HS-27A (cell line): ENCODE measurements at places on chromosomes 11 and 22.

DNA sequence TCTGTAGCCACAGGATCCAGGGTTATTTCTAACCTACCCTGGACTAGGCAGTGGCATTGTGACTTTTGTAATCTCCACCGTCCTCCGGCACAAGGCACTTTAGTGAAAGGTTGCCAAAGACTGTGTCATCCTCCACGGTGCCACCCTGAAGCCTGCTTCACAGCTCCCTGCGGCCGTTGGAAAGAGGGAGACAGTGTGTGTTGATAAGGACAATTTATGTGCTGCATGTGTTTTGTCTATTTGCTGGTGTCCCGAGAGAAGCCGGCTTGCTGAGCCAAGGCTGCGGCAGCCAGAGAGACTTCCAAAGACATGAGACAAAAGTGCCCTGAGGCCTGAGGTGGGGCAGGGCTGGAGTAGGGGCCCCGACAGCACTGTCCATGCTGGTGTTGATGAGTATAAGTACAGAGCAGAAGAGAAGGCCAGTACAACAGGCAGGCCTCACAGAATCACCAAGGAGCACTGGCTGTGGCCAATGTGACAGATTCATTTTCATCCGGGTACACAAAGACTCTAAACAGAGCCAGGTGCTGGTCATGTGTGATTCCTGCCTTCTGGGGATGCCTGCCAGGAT lies 40.9 kb downstream of the GALNT18 start:
- no peak for DNase-seq

DNA sequence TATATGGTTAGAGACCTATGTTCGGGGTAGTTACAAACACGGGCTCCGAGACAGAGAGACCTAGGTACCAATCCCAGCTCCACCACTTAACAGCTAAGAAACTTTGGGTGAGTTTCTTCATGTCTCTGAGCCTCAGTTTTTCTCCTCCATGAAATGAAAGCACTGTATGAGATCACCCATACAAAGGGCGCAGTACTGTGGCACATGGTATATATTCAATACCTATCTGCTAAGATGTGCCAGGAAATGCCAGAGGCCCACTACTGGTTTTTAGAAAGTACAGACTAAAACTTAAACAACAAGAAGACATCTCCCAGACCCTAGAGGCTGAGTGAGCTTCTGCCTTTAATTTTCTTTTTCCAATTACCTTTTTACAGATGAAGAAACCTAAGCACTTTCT lies 69.5 kb downstream of the SLC1A2 start:
- DNase-seq, result no peak

GRCh38 chr11:124892146-124892545 lies 5.5 kb downstream of the ROBO4 start:
- DNase-seq, result no peak

GRCh38 chr11:67463186-67463585 lies 5.9 kb downstream of the TMEM134 start:
- no peak for DNase-seq

- DNase-seq, result peak; percentile 14
Observed at GRCh38 chr22:46377525-46378425, 42.3 kb downstream of the TRMU start.

- no peak for DNase-seq
Observed at GRCh38 chr11:44632466-44633123, 67.1 kb downstream of the CD82 start.

DNA sequence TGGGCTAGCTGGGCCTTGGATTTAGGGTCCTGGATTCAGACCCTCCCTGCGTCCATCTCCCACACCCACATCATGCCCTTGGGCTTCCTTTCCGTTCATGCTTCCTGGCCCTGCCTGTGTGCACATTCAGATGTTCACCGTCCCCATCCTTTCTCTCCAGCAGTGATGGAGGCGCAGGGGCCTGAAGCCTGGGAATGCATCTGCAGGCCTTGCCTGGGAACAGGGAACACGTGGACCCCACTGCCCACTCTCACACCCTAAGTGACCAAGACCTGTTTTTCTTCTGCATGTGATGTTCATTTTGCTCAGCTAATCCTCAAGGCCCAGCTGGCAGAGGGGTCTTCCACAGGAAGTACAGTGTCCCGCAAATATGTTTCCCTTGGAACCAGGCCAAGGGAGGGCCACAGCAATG lies 91.6 kb upstream of the PARVA start:
- no peak for DNase-seq

DNA sequence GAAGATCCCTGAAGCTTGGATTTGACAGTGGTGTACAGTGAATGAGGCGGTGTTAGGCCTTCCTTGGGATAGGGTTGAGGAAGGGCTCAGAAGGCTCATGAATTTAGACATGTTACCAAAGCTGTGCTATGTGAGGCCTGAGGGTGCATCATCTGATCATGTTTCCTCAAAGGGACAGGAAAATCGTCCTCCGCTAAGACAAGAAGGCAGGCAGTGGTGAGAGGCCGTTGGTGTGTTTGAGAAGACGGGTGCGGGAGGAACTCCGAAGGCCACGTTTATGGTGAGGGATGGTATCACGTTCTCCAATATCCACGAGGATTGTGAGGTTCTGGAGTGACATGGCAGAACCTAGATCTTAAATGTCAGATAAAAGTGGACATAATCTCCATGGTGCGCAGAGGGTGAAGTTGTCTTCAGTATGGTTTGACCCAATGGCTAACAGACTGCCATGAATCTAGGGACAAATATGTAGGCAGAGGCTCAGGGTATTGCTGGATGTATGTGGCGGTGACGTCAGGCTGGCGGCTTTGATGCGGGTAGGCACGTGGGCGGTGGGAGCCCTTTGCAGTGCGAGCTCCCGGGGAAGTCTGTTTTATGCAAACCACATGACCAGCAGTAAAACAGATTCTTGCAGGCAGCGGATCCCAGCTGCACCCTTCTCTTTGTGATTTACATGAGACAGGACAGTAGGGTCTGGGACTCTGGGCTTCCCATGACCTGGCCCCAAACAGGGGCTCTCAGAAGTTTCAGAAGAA lies 242.3 kb upstream of the B3GAT1 start:
- DNase-seq, result no peak

GRCh38 chr22:30235687-30236170 lies 10.8 kb downstream of the LIF start:
- peak; percentile 90 for DNase-seq

- DNase-seq, result no peak
Observed at GRCh38 chr11:16194566-16194965, 161.8 kb downstream of the SOX6 start.

DNA sequence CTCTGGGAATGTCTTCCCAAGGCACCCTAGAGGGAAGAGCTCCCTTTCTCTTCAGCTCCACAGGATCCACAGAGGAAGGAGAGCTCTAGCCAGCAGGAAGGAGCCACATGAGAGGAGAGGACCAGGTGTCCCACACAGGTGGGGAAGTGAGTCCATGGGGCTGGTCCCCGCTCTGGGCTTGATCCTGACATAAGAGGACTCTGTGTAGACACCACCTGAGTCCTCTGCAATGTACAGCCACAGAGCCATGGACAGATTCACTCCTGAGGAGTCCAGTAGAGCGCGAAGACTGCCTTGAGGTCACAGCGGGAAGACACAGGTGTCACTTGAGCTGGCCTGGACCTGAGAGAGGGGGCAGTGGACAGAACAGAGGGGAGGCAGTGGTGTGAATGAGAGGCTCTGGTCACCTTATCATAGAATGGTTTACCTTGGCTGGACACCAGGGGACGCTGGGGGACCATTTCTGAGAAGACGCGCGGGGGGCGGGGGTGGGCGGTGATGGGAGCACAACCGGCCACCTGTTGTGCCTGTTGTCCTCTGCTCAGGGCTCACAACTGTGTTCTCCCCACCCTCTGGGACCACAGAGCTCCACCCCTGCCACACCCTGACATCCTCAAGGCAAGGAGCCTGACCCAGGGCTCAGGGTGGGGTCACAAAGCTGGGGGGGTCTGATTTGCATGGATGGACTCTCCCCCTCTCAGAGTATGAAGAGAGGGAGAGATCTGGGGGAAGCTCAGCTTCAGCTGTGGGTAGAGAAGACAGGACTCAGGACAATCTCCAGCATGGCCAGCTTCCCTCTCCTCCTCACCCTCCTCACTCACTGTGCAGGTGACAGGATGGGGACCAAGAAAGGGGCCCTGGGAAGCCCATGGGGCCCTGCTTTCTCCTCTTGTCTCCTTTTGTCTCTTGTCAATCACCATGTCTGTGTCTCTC lies 128.2 kb downstream of the ZNF280B start:
- no peak for DNase-seq

- DNase-seq, result no peak
Observed at GRCh38 chr11:108854346-108854745, 189.5 kb downstream of the DDX10 start.

GRCh38 chr11:22430141-22430541 lies 92.0 kb downstream of the SLC17A6 start:
- no peak for DNase-seq

- DNase-seq, result no peak
Observed at GRCh38 chr22:32712644-32713355, 88.7 kb upstream of the TIMP3 start.

DNA sequence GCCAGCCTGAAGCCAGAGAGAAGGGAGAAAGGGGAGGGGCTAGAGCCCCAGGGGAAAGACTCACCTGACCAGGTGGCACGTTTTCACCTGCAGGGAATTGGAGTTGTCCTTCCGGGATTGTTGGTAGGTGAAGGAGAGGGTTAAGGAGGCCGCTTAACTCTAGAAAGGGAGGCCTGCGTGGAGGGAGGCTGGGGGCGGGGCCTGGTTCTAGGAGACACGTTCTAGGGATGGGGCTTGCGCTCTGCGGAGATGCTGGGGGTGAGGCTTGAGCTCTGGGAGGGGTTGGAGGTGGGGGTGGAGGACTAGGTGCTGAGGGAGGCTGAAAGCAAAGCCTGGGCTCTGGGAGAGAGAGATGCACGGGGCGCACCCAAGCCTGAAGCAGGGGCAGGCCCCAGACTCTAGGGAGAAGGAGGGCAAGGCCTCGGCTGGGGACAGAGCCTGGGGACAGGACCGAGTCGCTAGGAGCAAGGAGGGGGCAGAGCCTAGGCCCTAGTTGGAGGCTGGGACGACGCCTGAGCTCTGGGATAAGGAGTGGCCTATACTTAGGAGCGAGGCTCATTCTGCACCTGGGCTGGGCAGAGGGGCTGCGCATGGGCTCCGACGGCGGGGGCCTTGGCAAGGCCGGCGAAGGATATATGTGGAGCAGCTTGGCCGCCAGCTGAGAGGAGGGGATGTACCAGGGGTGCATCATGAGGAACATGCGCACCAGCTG lies 2.4 kb downstream of the RASGRP2 start:
- no peak for DNase-seq

DNA sequence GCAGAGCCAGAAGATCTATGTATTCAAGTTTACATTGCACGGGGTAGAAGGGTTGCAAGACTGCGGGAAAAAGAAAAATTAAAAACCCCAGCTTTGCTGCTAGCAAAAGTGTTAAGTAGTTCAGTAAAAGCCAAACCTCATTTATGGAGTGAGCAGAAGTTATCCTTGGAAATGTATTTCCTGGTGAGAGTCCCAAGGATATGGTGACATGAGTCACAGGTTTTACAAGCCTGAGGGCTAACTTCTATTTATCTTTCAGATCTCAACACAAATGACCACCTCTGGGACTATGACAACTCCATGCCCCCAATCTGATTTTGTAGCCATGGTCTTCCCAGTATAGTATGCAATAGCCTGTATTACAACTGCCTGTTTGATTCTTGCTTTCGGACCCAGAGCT lies 26.1 kb downstream of the ABTB2 start:
- DNase-seq, result no peak

DNA sequence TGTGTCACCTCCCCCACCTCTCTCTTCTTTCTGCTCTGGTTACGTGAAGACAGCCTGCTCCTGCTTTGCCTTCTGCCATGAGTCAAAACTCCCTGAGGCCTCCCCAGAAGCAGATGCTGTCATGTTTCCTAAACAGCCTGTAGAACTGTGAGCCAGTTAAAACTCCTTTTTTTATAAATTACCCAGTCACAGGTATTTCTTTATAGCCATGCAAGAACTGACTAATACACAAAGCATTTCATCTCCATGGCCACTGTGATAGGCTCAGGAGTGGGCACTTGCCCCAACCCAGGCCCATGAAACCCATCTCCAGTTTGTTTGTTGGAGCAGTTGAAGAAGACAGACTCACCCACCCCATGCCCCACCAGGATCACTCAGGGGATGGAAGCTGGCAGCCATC lies 253.3 kb upstream of the ISX start:
- DNase-seq, result no peak

DNA sequence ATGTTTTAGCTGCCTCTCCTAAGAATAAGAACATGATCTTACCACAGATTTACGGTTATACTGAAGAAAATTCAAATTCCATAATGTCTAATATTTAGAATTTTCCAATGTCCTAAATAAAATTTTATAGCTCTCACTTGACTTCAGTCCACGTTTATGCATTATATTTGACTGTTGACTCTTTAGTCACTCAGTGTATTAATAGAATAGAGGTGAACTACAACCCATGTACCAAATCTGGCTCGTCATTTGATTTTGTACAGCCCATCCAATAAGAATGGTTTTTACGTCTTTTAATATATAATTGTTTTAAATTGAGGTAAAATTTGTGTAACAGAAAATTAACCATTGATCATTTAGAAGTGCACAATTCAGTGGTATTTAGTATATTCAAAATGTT lies 34.9 kb downstream of the KDM2A start:
- DNase-seq, result no peak

GRCh38 chr11:103875855-103876510 lies 160.5 kb upstream of the DDI1 start:
- DNase-seq, result no peak

DNA sequence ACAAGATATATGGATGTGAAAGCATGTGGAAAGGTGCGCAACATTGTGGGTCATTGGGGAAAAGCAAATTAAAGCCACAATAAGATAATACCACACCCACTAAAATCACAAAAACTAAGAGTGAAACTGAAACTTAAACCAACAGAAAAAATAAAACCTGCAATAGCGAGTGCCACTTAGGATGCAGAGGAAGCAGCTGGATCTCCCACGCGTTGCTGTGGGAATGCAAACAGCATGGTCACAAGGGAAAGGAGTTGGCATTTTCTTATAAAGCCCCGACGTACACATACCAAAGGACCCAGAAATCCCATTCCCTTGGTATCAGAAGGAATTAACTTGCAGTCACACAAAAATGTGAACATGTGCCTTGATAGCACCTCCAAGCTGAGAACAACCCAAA lies 712.0 kb downstream of the TBC1D22A start:
- no peak for DNase-seq

GRCh38 chr11:43396617-43397016 lies 37.9 kb downstream of the TTC17 start:
- DNase-seq, result no peak

DNA sequence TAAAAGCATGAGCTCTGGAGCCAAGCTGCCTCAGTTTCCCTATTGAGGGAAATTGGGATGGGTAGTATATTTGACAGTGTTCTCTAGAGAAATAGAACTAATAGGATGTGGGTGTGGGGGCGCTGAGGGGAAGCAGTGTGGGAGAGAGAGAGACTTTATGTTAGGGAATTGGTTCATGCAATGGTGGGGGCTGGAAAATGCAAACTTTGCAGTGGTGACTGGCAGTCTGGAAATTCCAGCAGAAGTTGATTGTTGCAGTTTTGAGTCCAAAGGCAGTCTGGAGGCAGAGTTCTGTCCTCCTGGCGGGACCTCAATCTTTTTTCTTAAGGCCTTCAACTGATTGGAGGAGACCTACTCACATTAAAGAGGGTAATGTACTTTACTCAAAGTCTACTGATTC lies 59.4 kb upstream of the SYT13 start:
- no peak for DNase-seq
